Germinal center (tissue), 1 donor: ENCODE measurements at places on chromosomes 11 and 22.

DNA sequence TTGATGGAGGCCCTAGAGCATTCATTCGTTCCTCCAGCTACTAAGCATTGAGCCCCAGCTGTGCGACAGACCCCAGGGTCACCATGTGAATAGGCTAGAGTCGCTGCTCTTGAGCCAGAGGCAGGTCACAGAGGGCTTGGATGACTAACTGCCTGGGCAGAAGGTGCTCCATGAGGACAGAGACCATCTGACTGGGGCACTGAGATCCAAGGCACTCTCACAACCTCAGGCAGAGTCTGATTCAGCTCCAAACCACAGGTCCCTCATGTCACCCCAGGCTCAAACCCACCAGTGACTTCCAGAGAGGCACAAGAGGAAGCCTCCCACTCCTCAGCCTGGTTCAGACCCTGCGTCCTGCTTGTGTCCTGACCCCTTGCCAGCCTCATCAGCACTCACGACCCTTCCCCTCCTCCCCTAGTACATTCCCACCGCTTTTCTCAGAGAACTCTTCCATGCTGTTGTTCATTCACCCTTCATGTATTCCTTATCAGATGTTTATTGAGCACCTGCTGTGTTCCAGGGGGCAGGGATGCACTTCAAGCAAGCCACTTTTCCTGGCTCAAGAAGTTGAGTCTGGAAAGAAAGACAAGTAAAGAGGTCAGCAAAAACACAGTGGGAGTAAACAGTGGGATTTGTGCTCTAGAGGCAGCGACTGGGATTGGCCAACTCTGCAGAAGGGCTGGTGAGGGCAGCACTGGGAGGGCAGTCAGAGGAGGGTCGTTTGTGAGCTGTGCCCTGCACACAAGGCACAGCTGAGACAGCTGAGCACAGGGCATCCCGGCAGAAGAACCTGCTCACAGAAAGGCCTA, 9.3 kb downstream of the OAF start:
- DNase-seq = no peak

- no peak for DNase-seq
These were observed 274.7 kb downstream of the MN1 start for GRCh38 chr22:27526901-27527300.

GRCh38 chr11:789943-790342, at the start of gene CEND1:
CEND1 (minus strand) TSS chr11:790090; CDS start chr11:788576, 1,514 bp downstream.
- peak; percentile 43 for DNase-seq

DNA sequence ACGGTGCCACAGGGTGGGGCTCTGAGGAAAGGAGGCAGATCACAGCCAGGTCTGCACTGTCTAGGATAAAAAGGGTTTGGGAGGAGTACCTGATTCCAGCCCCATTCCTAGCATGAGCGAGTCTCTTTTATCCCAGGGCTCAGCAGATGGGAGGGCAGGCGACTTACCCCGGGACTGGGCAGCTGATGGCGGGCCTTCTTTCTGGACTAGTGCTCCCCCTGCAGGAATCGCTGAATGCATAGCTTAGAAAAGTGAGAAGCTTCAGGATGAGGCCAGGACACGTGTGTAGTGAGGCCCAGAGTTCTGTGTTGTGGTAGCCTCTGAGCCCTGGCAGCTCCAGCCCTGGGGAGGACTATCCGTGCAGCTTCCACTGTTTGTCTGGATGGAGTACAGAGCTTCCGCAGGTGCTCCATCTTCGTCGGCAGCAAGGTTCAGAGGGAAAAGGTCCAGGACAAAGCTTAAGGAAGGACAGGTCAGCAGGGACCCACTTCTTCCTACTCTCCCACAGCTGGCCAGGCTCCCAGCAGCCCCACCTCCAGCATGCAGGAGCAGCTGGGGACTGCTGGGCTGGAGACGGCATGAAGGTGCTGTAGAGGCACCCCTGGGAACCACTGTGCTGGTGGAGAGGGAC, 30.4 kb downstream of the COMMD9 start:
- DNase-seq = peak; percentile 24

GRCh38 chr11:34650528-34650927, 29.6 kb downstream of the EHF start:
- DNase-seq = peak; percentile 19

DNA sequence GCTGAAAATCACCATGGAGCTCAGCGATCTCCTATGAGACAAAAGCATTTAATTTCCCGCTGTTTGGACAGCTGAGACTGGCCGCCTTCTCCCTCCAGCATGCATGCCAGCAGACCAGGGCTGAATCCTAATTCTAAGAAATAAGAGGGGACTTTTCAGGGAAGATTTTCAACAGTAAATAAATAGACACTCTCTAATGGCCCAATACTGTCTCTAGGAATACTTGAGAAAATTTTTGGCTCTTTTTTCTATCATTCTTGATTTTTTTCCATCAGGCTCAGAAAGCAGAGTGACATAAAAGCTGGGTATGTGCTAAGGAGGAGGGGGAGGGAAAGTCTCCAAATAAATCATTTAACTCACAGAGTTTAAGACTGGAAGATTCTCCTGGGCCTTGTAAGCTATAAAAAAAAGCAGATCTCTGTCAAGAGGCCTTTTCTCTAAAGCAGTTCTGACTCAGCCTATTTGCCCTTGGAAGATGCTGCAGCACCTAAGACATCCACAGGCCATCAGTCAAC, 17.6 kb upstream of the SPON1 start:
- DNase-seq = no peak

GRCh38 chr22:49199224-49199623, 628.4 kb downstream of the BRD1 start:
- no peak for DNase-seq

DNA sequence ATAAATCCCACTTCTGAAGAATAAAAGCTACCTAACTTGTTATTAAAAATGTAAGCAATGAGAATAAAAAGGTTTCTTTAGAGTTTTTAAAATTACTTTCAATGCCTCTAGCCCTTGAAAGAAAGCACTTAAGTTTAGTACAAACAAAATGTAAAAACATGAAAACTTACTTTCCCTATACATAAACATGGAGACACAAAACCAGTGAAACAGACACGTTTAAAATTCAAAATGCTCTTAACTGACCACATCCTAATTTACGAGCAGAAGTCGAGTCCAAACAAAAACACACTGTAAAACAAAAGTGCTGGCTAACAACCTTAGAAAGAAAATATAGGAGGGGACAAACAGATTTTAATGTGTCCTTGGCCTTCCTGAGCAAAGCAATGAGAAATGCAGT, 36.6 kb downstream of the TCF20 start:
- DNase-seq = no peak

GRCh38 chr22:44776605-44777363, 24.4 kb downstream of the ARHGAP8 start:
- no peak for DNase-seq

DNA sequence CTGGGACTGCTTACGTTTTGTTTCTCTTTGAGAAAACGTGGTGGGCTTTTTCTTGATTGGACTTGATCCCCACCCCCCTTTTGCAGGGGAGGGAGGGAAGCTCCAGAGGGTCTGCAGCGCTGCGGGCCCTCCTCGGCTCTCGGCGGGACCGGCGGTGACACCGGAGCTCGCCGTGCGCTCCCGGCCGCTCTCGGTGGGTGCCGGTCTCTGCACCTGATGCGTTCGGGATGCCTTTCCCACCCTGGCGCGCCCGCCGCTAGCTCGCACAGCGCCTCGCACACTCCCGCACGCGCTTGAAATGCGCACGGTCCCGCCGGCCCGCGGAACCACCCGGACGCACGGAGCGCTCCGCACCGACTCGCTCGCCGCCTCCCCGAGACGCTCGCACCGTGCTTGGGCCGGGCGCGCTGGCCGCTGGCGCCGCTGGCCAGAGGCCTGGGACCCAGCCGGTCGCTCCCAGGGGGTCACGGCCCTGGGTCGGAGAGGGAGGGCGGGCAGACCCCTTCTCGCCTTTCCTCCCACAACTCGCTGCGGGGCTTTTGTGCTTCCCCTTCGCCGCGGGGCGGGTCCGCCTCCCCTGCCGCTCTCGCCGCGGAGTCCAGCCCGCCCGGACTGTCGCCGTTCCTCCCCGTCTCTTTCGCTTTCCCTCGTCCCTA, 1.0 kb downstream of the ZBTB16 start:
- no peak for DNase-seq

DNA sequence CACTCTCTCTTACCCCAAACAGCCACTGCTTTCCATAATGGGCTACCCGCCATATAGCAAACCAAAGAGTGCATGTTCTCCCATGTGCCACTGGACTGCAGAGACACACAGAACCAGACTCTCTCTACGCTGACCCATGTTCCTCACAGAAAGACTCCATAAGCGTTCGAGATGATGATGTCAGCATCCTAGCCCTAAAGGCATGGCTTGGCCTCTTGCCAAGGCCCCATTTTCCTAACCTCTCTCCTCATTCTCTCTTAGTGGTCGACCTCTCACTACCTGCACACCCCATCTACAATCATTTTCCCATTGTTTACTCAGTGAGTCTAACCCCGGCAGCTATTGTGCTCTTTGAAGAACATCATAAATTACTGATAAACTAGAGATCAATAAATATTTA, 4.9 kb downstream of the NDUFC2 start:
- no peak for DNase-seq

- no peak for DNase-seq
These were observed 6.2 kb upstream of the FAM83F start for GRCh38 chr22:39988386-39989114.

DNA sequence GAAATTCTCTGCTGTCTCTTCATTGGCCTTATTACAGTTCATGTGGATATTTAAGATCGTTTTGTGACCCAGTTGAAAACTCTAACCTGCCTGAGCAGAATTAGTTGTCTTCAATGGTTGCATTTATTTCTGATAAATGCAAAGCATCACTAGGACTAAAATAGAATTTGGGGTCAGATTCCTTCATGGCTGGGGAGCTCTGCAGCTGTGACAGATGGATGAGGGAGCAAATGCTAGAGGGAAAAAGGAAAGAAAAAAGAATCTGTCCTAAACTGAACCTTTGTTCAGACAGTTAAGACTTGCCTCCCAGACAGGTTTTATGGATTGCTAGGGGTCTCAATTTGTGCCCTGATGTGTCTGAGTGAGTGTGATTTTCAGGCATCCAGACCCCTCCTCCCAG, 113.0 kb downstream of the SYT9 start:
- no peak for DNase-seq

DNA sequence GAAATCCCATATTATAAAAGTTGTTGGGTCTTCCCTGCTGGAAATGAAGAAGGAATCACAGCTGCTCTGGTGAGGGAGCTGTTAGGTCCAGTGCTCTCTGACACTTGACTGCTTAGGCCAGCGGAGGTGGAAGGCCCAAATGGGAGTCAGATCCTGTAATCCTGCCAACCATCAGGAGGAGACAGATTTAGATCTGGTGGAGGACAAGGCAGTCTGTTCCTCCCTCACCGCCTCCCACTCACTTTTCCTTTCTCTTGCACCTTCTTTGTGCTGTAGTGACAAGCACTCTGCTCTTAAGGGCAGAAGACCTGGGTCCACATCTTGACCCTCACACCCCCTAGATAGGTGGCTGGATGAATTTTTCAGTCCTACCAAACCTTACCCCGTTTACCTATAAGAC, 59.7 kb upstream of the CHST1 start:
- DNase-seq = no peak

GRCh38 chr11:12164061-12165014, 53.9 kb downstream of the MICAL2 start:
- no peak for DNase-seq

DNA sequence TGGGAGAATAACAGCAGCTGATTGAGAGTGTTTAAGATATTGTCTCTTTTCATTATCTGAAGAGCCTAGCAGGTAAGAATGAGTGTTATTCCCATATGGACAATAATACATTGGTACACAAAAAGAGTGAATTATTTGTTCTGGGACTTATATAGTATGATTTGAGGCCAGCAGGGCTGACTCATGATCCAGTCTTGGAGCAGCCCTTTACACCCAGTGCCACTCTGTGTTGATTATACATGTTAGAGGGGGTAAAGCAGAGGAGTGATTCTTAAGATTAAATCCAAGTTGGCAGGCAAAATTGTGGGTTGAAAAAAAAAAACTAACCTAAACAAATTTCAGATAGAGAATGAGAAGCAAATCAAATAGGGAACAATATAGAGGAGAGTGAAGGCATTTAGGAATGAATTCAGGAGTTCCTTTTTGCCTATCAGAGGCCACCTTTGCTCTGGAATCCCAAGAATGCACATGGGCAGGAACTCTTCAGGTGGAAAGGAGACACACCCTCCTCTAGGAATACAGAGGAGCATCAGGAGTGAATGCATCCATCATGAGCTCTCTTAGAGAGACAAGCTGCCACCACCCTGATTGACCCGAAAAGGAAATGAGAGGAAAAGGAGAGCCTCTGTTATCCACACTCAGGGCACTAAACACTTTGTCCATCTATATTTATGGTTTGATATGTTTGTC, 19.2 kb upstream of the MRGPRX1 start:
- DNase-seq = no peak

DNA sequence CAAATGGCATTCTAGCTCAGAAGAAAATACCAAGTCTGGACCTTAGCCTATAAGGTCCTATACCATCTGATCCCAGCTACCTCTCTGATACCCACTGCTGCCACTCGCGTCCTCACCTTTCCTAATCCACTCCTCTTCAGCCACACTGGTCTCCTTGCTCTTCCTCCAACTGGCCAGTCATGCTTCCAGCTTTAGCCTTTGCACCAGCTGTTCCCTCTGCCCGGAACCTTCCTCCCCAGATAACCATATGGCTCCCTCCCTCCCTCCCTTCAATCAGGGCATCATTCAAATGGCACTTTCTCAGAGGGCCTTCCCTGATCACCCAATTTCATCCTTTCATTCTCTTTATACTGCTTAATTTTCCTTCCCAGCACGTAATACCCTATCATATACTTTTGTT, 67.9 kb downstream of the KCNC1 start:
- no peak for DNase-seq

- DNase-seq = no peak
These were observed 7.5 kb downstream of the PGAP2 start for GRCh38 chr11:3815845-3816244.

DNA sequence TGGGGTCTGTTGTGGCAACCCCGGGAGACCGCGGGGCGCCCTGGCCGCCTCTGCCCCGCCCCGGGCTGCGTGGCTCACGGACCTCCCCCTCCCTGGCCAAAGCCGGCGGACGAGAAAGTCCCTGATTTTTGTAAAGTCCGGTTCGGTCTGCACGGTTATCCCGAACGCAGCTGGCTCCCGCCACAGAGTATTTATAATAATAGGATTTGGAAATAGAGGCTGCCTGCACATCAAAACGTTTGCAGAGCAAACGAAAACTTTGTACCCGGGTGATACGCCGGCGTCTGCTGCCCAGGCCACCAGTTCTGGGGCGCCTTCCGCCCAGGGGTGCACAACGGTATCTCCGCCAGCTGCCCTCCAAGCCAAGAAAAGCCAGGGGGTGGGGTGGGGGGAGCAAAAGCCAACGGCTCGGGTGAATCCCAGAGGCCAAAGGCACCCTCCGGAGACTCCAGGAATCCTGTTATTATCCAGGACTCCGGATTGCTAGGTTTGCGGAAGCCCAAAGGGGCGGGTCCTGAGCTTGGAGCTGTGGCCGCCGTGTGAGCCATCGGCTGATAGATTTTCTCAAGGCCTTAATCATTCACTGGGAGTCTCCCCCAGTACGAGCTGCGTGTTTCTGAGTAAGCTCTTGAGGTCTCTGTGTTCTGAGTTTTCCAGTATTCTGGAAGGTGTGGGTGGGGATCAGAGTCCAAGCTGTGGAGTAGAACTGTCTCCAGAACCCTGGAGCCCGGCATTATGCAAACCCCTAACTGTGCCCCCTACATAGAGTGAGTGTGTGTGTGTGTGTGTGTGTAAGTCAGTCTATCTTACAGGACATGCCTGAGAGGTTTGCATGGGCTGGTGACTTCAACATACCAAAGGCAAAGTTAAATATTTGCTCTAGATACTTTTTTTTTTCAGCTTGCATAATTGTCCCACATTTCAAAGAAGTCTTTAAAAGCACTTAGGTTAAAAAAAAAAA, 673 bp upstream of the SHANK2 start:
- peak; percentile 22 for DNase-seq
